ENCODE measurements at places on chromosomes 7 and 10.

GRCh38 chr10:96310321-96310669 is 6.1 kb downstream of the DNTT start:
- no peak for DNase-seq

DNA sequence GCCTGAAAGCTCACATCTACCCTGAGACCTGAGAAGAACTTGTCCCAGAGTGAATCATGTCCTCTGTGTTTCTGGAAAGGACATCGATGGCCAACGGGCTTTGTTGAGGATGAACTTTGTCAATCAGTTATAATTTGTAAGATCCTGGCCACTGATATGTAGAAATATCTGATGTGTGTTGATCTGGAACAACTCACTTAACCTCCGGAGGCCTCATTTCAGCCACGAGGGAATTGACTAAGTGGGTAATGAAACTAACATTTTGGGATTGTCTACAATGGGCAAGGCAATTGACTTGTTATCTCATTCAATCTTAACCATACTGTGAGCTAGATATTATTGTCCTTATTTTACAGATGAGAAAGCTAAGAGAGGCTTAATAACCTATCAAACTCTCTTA is 468.1 kb upstream of the NRP1 start:
- no peak for DNase-seq

DNA sequence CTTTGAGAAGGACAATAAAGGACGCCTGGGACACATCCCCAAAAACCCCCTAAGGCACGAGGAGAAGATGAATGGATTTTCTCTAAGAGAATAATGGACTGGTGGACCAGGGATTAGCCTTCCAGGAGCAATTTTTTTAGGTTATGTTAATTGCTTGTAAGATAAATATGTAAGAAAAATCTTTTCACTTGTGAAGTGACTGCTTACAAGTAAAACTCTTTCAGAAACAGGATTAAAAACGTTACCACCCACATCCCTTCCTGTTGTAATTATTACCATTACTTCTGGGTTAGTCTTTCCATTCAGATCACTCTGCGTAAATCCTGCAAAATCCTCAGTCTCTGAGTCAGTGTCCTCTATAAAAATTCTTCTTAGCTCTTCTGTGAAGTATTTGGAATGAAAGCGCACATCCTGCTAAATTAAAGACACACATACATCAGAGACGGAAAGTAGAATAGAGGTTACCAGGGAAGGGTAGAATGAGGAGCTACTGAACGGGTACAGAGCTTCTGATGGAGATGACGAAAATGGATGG is 34.3 kb downstream of the CDCA7L start:
- no peak for DNase-seq

DNA sequence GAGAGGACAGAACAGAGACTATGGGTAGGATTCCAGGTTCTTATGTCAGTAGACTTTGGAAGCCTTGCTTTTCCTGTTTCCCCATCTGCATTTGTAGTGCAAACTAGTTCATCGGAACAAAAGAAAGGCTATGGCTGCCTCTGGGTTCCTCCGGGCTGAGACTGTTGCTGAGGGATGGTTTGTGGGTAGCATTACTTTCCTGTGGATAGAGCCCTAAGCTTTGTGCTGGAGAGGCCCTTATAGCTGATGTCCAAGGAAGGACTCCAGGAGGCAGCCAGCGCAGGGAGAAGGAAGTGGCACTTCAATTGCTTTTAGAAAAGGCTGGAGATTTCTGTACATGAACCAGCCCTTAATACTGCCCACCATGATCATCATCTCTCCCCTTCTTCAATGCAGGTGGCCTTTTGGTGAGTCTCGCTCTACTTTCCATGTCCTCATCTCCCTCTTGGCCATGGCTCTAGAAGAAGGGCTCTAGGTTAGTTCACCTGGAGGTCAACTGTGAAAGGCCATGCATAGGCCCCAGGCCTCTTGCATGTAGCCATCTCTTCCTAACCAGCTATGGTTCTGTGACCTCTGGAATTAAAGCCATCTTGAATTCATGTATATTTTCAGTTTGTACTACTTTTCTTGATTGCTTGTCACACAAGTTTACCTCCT is 15.4 kb downstream of the MXI1 start:
- DNase-seq, result no peak

DNA sequence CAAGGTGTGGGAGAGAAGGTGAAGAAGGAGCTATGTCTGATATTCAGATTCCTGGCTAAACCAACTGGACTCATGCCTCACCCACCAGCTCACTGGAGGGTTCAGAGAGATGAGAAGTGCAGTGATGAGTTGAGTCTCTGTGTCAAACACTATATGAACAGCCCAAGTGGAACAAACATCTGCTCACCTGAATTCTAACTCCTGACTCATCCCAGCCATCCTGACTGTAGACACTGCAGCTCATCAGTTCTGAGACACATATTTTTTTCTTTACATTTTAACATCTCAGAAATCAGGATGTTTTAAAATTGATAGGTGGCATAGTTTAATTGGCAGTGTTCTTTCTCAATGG is 27.3 kb downstream of the GSDME start:
- no peak for DNase-seq

DNA sequence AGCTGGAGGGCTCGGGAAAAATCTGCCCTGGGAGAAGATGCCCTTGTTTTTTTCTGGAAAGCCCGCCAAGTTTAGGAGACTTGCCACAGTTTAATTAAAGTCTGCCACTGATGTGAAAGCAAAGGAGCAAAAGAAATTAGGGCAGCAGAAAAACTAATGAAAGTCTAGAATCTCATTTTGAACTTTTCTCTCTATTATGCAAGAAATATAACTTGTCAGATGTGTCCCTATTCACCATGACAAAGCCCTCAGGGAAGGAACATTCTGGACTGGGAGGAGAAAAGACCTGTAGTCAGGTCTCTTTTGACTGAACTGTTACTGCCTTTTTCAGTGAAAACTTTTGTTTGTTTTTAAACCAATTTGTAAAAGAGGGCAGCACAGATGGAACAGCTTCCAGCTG is 715.5 kb downstream of the SORCS3 start:
- no peak for DNase-seq

DNA sequence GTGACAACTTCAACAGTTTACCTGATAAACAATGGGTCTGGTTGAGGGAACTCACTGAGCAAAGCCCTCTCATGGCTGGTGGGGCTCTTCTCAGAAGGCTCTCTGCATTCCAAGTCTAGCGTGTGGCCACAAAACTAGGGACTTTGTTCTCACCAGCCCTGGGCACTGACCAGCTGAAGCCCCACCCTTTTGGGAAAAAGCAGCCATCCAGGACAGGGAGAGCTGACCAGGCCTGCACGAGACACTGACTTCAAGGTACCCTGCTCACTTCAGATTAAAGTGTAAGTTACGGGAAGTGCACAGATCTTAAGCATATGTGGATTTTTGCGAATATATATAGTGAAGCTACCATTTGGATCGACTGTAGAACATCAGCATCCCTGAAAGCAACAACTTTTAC is 67.4 kb upstream of the LRRC4 start:
- no peak for DNase-seq

DNA sequence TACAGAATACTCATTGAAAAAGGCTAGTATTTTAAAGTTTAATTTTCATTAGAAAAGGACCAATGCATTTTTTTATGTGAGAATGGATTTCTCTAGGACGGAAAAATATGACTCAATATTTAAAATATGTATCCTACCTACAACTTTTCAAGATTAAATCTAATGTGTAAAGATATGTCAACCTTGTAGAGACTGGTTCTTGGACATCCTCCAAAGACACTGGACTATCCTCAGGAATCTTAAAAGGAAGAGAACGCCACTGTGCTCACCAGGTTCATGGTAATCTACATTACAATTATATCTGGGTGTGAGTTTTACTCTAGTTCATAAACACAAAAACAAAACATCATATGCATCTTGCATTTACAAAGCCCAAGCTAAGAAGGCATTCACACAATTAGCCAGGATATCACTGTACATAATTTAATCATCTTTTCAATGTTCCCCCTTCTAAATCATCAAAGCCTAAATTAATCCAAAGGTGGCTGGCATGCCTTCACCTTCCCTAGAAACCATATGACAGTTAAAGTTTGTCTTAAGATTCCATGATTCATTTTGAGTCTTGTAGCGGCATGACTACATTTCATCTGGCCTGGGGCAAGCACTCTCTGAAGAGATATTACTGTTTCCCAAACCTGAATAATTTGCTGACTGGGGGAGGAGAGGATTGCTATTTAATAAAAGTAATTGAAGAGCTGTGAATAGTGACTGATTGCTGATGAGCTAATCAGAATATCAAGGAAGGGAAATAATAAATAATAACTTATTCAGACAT is 12.0 kb downstream of the SGCE start:
- no peak for DNase-seq

- no peak for DNase-seq
Measured at GRCh38 chr7:29561271-29561670, 2.4 kb upstream of the PRR15 start.

DNA sequence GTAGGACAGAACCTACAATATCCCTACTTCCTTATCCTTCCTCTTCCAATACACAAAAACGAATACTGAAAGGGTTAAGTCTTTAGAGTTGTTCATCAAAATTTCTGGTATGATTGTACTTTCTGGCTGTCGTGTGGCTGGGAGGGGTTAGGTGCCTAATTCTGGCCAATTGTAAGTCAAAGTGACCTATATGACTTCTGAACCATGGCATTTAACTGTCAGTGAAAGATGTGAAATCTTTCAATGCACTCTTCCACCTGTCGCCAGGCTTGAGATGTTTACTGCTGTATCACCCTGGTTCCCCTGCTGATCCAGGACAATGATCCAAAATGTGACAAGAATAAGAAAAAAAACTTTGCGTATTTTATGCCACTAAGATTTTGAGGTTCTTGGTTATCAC is 20.8 kb downstream of the EPC1 start:
- DNase-seq, result no peak

- no peak for DNase-seq
Measured at GRCh38 chr10:13684252-13684791, 97.6 kb downstream of the PRPF18 start.

- no peak for DNase-seq
Measured at GRCh38 chr7:87512906-87513305, 37.4 kb upstream of the ABCB4 start.

DNA sequence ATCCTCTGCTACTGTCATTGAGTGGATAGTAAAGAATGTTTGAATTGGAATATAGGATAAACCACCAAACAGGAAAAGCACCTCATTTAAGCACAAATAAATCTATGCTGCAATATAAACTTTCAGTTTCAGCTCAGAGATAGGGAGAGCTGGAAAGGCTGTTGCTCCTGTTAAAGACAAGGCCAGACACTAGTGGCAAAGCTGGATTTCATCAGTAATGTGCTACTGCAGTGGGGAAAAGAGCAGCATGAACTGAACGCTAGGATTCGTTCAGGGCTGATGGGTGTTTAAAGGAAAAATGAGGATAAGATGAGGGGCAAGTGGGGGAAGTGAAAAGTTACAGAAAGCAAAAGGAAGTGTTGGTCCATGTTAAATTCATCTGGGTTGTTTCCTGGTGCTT is 775.4 kb upstream of the COBL start:
- DNase-seq, result no peak

- no peak for DNase-seq
Measured at GRCh38 chr7:30925913-30926312, 14.3 kb downstream of the AQP1 start.

- no peak for DNase-seq
Measured at GRCh38 chr7:126605056-126605455, 647.7 kb downstream of the GRM8 start.

DNA sequence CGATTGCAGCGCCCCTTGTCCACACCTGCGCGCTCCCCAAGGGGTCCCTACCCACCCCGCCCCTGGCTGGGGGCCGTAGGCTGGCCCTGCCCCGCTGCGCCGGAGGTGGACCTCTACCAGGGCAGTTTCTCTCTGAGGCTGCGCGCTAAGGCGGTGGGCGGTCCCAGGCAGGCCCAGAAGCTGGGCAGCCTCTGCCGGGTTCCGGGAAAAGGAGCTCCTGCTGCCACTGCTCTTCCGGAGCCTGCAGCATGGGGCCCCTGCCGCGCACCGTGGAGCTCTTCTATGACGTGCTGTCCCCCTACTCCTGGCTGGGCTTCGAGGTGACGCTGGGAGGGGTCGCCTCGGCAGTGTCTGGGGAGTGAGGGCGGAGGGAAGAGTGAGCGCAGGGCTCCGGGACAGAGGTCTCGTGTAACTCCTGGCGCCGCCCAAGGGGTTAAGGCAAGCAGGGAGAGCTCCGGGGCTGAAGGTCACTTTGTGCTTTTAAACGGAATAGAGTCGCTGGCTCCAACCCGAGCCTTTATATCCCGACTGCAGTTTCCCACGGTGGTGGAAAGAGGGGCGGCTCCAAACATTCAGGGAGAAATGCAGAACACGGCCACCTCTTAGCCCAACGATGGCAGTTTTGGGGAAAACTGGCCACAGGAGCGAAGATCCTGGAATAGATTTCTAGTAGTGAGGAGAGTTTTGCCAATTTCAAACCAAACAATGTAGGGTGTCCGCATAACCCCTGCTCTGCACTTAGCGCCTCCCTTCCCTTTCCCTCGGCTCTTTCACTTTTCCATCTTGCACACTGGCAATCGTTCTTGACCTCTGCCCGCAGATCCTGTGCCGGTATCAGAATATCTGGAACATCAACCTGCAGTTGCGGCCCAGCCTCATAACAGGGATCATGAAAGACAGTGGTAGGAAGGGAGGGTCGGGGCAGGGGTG is at the start of gene GSTK1:
GSTK1 (plus strand) TSS at position 176 of the 930 bp plus-strand sequence; CDS start at position 249, 73 bp downstream.
- peak; percentile 42 for DNase-seq

DNA sequence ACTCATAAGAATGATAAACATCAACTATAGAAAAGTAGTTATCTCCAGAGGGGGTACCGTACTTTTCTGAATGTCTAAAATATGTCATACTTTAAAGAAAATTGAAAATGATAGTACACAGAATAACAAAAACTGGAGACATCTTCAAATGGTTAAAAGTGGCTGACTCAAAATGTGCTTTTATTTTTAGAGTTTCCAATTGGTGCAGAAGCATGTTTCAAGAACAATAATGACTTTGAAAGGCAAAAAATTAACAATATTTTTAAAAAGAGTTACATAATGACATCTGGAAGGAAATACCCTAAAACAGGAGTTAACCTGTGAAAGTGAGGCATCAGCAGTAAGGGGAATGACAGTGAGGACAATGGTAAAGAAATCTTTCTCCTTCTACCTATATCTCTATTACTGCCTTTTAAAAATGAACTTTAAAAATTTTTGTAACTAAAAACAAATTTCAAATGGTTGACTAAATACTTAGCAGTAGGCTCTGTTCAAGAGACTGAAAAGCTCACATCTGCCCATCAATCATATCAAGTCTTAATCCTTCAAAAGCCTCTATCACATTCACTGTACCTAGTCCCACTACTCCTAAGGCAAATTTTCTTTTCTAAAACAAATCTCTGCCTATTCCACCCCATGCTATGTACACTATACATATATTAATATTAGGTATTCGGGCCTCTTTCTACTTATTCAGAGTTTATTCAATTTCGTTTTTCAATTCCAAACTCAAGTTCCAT is 3.0 kb downstream of the ASZ1 start:
- no peak for DNase-seq

GRCh38 chr7:28500138-28500537 is 87.8 kb downstream of the CREB5 start:
- no peak for DNase-seq

GRCh38 chr7:101803203-101804087 is 14.0 kb upstream of the CUX1 start:
- DNase-seq, result no peak

GRCh38 chr7:120981888-120982615 is 6.5 kb upstream of the CPED1 start:
- DNase-seq, result no peak

Measured in GOT3 (cell line).